ENCODE measurements at places on chromosomes 16 and 17. TPM values are rescaled to one million over a fixed set of nuclear protein-coding genes. Genes with fewer than 3 reads are reported as not detected.

The MTMR4 gene
- total RNA-seq: 54.2 TPM

The KRTAP9-8 gene
- not detected for total RNA-seq

The TMEM235 gene
- 2.3 TPM for total RNA-seq

The SOX15 gene
- 1.2 TPM for total RNA-seq

- no peak for DNase-seq
- peaks cover 51% of the 10 kb centered on the region for H3K36me3 ChIP-seq
- H3K27ac ChIP-seq: no peak overlapping the region
- no peaks in the 10 kb centered on the region for H3K27me3 ChIP-seq
- peaks cover 43% of the 10 kb centered on the region for H3K4me1 ChIP-seq
Observed at GRCh38 chr17:81923302-81924260, 4.0 kb downstream of the MAFG start.

- peak overlapping the region; percentile 86 for H3K4me3 ChIP-seq
- H3K4me1 ChIP-seq: peaks cover 39% of the 10 kb centered on the region
- H3K36me3 ChIP-seq: peaks cover 62% of the 10 kb centered on the region
- no peak overlapping the region for H3K27ac ChIP-seq
- DNase-seq: no peak
Observed at GRCh38 chr17:81551458-81552243, 502 bp downstream of the FAAP100 start.

GRCh38 chr16:69773260-69773947 is 11.3 kb downstream of the WWP2 start:
- H3K4me1 ChIP-seq: no peaks in the 10 kb centered on the region
- DNase-seq: peak; percentile 5
- no peak overlapping the region for H3K4me3 ChIP-seq

All from spinal cord (tissue), 10 donors.